ENCODE measurements at places on chromosomes 5 and 9. TPM values are rescaled to one million over a fixed set of nuclear protein-coding genes. Genes with fewer than 3 reads are reported as not detected.

GRCh38 chr5:170434966-170435605 is 45.9 kb upstream of the KCNMB1 start:
- peak; percentile 85 for DNase-seq

DNA sequence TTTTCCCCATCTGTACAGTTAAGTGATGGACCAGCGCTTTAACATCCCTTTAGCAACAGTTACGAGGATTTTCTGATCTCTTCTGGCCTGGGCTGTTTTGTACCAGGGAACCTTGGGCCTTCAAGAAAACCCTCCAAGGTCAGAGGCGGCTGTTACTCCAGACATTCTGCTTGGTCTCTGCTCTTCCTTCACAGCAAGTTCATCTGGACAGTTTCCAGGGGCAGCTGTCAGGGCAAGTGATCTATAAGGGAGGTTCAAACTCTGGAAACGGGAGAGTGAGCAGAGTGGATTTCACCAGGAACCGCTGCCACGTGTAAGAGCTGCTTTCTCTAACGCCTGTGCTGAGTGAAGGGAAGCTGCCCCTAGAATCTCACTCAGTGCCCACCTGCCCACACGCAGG is 36.7 kb downstream of the ZNF618 start:
- DNase-seq, result no peak

DNA sequence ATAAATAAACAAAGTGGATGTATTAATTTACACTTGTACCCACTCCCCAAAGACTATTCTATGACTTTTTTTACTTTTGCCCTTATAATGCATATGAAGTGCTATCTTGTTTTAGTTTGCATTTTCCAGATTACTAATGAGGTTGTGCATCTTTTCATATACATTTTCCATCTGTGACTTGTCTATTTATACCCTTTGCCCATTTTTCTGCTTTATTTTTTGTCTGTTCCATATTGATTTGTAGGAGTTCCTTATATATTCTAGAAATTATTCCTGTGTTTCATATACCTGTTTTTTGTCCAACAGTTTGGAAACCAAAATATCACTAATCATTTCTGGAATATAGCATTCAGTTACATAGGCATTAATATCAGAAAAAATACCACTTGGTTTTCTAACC is 54.0 kb upstream of the SLC30A5 start:
- no peak for DNase-seq

GRCh38 chr9:138022121-138022741 is 144.6 kb downstream of the CACNA1B start:
- no peak for DNase-seq

DNA sequence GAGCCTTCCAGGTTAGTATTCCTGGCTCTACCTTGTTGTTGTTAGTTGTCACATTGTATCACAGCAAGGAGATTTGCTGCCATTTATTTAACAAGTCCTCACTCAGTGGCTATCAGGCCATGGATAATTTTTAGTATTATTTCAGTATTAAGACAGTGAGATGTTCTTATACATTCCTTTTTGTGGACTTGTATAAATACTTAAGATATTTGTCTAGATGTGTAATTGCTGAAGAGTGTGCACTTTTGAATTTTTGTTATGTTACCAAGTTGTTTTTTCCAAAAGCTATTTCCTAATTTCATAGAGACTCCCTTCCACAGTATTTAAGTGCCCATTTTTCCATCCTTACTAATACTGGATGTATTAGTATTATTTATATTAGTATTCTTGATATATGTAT is 22.0 kb downstream of the SLC36A1 start:
- no peak for DNase-seq

The ZNF658 gene
- total RNA-seq, result 11.5 TPM

The RNF208 gene
- 7.5 TPM for total RNA-seq

The ZNF879 gene
- 2.3 TPM for total RNA-seq

The SLIT3 gene
- 30.8 TPM for total RNA-seq

DNA sequence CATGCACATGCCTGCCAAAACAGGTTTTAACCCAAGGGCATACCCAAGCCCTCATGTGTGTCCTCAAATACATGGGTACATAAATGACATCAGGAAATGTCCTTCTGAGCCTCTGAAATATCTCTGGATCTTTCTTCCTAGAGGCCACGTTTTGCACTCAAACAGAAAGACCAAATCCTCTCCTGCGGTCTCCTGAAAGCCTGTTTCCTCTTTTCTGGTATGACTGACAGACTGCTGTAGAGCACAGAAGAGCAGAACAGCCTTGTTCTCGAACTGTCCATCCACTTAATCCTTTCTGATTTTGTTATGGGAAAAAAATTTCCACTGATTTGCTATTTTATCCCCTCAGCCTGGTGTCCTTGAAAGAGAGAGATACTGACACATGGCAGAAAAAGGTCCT is 107.2 kb downstream of the ASTN2 start:
- no peak for DNase-seq

GRCh38 chr5:168482361-168482760 is 3.9 kb upstream of the RARS1 start:
- no peak for DNase-seq

GRCh38 chr9:130886981-130887380 is 9.6 kb downstream of the QRFP start:
- no peak for DNase-seq

The CER1 gene
- total RNA-seq, result not detected

DNA sequence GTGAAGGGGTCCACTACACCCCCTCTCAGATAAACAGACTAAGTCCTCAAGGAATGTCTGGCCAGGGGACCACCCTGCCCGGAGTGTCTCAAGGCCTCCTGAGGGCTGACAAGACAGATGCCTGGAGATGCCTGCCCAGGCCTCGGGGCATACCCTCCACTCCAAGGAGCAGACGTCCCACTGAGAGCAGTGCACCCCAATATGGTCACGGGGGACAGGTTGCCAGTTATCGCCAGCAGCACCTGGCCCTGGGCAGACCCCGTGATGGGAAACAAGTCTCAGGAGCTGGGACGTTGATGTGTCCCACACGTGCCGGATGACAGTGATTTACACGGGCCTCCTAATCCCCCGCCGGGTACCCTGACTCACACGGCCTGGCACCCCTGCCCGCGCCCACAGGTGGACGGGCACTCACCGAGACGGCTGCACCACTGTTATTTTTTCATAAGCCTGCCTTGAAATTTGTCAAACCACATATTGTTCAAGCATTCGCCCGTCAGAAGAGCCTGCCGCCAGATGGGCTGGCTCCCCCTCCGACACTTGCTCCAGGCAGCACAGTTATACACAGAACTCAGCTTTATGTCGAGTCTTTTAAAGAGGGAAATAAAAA is 43.9 kb downstream of the BARX1 start:
- DNase-seq, result no peak

DNA sequence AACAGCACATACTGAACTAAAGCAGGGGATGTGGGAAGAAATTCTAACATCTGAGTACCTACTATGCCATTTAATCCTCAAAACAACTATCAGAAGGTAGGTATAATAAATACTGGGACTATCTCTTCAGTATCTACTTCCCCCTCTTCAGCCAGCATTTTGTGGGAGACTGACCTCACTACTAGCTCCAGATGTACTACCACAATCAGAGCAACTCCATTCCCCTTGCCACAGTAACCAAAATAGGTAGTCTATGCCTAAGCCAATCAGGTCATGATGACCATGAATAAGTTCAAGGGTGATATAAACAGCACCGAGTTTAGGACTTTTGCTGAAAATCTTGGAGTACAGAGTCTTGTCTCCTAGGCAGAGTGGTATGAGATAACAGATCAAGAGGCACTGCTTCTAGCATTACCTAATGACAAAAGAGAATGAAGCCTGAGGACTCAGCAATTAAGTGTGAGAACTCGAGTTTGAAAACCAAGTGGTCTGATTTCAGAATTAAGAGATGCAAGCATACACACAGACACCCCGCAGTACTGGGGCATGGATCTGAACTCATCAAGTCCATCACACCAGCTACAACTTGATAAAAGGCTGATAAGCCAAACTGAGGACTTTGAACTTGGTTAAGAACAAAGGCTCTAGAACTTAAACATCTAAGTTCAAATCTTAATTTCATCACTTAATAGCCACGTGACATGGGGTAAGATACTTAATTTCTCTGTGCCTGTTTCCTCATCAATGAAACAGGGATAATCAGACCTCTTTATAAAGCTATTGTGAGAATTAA is 9.7 kb downstream of the FNIP1 start:
- DNase-seq, result no peak

DNA sequence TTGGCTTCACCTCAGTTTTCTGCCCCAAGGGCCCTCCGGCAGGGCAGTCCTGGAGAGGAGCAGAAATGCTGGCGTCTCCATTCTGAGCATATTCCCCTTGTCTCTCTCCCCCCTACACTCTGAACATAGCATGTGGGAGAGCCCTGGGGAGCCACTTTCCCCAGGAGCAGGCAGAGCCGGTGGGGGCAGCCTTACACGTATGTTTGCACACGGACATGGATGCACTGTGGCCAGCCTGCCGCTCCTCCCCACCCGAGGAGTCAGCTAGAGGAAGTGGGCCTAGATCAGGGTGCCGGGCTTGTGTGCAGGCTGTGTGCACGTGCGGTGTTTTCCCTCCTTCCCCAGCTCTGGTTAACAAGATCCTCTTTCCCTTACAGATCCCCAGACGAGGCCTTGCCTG is 25.4 kb upstream of the POMT1 start:
- DNase-seq, result no peak

DNA sequence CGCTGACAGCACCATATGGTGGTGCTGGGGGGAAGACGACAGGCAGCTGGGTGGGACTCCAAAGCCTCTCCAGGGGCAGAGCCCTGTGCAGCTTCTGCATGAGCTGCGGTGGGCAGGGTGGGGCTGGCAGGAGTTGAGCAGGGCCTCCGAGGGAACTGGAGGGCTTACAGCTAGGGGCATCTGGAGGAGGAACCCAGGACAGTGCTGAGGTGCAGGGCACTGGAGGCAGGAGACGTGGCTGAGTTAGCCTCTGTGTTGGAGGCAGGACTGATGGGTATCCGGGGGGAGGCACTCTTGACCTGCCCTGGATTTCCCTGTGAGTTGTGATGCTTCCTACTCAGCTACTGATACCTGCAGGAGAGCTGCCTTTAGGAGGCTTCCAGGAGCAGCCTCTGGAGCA is 45.0 kb downstream of the TENT4A start:
- DNase-seq, result no peak

- DNase-seq, result no peak
Observed at GRCh38 chr5:6446042-6446441, 2.6 kb upstream of the UBE2QL1 start.

The LCN1 gene
- not detected for total RNA-seq

GRCh38 chr5:172050080-172050479 is 43.6 kb upstream of the FBXW11 start:
- no peak for DNase-seq

- DNase-seq, result no peak
Observed at GRCh38 chr5:158737536-158738027, 362.1 kb downstream of the EBF1 start.

- no peak for DNase-seq
Observed at GRCh38 chr5:174045470-174046025, at the start of gene NSG2. Gene NSG2, plus strand, starts transcription at chr5:174045706. Its CDS starts 1,050 bp downstream, at chr5:174046756.

The SPAG8 gene
- total RNA-seq, result 0.53 TPM

DNA sequence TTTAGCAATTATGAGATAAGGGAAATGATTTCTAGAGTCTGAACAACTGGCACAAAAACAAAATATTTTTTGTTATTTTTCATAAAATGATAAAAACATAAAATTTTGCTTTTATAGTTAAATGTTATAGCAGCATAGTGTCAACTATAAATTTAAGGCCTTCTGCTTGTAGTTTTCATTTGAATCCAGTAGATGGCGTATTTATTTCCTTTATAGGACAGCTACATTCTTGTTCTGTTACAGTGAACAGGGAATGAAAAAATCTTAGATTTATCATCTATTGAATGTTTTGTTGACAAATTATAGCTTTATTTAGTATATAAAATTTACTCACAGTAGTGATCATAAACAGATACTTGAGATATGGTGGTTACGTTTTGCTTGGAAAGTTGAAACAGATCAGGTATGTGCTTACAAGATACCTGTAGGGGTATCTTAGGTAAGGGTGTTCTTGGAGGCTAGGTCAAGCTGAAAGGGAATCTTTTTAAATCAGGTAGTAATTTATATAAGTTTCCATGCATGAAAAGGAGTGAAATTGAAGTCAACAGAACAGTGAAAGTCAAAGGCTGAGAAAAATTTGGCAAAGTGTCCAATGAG is 239.3 kb upstream of the GRIN3A start:
- no peak for DNase-seq

GRCh38 chr5:123294544-123294943 is 128.7 kb downstream of the CEP120 start:
- no peak for DNase-seq

DNA sequence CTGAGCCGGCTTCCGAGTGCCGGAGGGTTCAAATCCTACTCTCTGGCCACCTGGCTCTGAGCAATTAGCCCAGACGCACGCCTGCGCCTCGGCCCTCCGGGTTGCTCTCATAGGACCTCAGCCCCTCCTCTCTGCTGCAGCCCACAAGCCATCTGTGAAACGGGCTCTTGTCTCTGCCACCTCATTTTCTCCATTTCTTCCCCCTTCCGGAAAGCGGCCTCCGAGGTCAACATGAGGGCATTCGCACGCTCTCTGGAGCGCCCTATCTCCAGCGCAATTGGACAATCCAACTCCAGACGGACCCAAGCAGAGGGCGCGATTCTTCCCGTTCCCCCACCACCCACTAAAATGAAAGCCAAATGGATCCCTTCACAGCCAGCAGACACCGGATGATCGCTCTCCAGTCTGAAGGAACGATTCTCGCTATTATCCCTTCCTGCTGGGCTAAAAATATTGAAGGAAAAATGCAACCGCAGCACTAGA is 41.5 kb downstream of the VAV2 start:
- no peak for DNase-seq

- DNase-seq, result no peak
Observed at GRCh38 chr9:127523312-127523851, 72.1 kb downstream of the LRSAM1 start.

DNA sequence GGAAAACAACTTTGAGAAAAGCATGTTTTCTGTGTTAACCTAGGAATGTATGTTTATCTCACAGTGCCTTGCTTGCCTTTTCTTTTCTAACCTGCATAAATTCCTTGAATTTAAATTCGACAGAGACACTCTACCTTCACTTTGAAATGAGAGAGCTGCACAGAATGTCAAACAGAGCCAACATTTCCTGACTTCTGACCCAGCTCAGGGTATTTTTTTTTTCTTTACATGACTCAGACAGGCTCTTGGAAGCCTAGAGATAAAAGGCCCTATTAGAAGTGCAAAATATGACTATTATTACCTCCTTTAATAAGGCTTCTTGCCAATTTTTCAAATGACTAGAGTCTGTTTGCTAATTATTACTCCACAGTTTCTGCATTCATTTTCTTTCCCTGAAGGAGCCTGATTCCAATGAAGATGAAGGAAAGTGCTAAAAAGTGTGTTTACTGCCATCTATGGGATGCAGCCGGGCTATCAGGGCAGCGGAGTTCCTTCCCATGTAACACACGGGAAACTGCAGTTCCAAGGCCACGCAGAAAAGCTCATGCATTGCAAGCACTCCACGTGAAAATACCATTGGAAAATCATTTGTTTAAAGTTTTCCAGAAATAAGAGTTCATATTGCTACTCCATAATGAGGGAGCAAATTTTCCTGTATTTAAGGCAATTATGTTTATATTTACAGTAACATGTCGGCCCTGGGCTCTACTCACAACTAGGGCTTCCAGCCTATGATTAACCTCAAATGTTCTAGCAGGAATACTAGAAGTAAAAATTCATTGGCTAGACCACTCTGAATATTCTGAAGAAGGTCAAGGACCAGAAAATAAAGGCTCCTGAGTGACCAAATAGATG is 485.6 kb downstream of the ZSWIM6 start:
- no peak for DNase-seq
